ENCODE measurements at places on chromosomes 6 and 20. TPM values are rescaled to one million over a fixed set of nuclear protein-coding genes. Genes with fewer than 3 reads are reported as not detected.
A peak's percentile ranks its signal among the peaks of the same experiment; 100 is the strongest.

GRCh38 chr20:24998121-24998520 lies 5.6 kb upstream of the APMAP start:
- DNase-seq = no peak

GRCh38 chr6:159163901-159164370 lies 5.3 kb upstream of the FNDC1 start:
- DNase-seq = peak; percentile 55

DNA sequence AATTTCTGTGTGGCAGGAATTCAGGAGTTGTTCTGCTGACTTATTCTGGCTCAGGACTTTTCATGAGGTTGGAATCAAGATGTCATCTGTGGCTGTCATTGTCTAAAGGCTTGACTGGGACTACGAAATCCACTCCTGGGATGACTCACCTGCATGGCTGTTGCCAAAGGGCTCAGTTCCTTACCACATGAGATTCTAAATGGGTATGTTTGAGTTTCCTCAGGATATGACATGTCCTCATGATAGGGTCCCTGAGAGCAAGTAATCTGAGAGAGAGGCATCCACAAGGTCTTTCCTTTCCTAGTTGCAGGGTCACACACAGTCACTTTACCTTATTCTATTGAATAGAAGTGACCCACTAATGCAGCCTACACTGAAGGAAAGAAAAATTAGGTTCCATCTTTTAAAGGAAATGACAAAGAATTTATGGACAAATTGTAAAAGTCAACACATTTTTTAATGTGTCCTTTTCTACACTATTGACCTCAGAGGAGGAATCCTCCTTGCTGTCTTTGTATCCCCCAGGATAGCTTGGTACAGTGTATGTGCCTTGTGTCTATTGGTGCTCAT lies 1025.0 kb upstream of the GJE1 start:
- DNase-seq = no peak

GRCh38 chr6:133880896-133881295 lies 8.0 kb upstream of the TCF21 start:
- DNase-seq = no peak

DNA sequence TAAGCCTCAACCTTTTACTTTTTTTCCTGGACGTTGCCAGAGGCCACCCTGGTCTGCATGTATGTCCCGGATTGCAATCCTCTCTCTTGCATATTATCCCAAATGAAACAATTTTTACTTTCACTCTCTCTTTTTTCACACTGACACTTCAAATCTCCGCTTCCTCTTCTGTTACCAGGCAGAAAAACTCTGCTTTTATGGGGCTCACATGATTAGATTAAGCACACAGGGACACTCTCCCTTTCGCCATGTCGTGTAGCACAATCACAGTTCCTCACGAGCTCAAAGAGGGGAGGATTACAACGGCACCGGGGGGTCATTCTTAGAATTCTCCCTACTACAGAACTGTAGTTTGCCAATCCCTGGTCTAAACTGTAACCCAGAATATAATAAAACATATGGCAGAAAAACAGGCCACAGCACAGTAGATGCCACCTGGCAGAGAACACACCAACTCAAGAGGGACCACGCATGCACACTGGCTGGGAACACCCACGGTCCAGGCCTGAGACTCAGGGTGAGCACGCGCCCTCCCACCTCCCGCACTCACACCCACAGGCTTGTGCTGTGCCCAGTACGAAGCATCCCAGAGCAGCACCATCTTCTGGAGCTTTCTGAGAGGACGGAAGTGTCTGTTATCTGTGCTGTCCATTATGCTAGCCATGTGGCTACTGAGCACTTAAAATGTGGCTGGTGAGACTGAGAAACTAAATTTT lies 288.7 kb downstream of the KIF16B start:
- no peak for DNase-seq

DNA sequence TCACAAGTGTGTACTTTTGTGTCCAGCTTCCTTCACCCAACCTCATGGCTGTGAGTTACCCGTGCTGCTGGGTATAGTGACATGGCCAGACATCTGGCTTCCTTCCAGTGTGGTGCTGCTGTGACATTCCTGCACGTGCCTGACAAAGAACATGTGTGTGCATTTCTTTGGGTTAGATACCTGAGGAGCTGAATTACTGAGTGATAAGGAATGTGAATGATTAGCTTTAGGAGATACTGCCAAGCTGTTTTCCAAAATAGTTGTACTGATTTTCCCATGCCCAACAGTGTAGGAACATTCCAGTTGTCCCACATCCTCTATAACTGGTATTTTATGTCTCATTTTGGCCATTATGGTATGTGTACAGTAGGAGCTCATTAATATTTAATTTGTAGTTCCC lies 132.5 kb downstream of the PREX1 start:
- DNase-seq = no peak

SPATA25 gene
- total RNA-seq = not detected

RRBP1 gene
- total RNA-seq = 241 TPM

FOXC1 gene
- total RNA-seq = 16.0 TPM

FBXO9 gene
- 39.6 TPM for total RNA-seq

SMIM26 gene
- 84.1 TPM for total RNA-seq

TFAP2D gene
- total RNA-seq = not detected
